CD4-positive, alpha-beta memory T cell (primary cell): ENCODE measurements at places on chromosomes 2 and 18. TPM values are rescaled to one million over a fixed set of nuclear protein-coding genes. Genes with fewer than 3 reads are reported as not detected.

GRCh38 chr2:85806358-85807118 is 52.7 kb downstream of the ATOH8 start:
- no peaks in the 10 kb centered on the region for H3K36me3 ChIP-seq
- DNase-seq, result no peak
- no peaks in the 10 kb centered on the region for H3K27me3 ChIP-seq
- H3K4me1 ChIP-seq, result peaks cover 8% of the 10 kb centered on the region
- no peak overlapping the region for H3K27ac ChIP-seq

DNA sequence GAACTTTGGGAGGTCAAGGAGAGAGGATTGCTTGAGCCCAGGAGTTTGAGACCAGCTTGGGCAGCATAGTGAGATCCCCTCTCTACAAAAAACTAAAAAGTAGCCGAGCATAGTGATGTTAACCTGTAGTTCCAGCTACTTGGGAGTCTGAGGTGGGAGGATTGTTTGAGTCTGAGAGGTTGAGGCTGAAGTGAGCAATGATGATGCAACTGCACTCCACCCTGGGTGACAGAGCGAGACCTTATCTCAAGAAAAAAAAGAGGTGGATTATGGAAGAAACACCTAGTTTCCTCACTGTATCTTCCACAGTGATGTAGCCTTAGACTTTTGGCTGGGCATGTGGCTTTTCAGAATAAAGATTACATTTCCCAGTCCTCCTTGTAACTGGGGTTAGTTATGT is 237.2 kb upstream of the SPRED2 start:
- no peak for DNase-seq
- H3K4me1 ChIP-seq, result no peaks in the 10 kb centered on the region
- H3K27ac ChIP-seq, result no peak overlapping the region
- H3K4me3 ChIP-seq, result no peak overlapping the region

The LINC00305 gene
- total RNA-seq, result not detected

The FN1 gene
- total RNA-seq, result not detected

- no peaks in the 10 kb centered on the region for H3K36me3 ChIP-seq
- H3K4me1 ChIP-seq, result no peaks in the 10 kb centered on the region
- no peak overlapping the region for H3K27ac ChIP-seq
- no peak for DNase-seq
- H3K27me3 ChIP-seq, result no peaks in the 10 kb centered on the region
- no peak overlapping the region for H3K4me3 ChIP-seq
Observed at GRCh38 chr2:142937347-142937746, 59.9 kb downstream of the KYNU start.

The NXPH2 gene
- total RNA-seq, result not detected

DNA sequence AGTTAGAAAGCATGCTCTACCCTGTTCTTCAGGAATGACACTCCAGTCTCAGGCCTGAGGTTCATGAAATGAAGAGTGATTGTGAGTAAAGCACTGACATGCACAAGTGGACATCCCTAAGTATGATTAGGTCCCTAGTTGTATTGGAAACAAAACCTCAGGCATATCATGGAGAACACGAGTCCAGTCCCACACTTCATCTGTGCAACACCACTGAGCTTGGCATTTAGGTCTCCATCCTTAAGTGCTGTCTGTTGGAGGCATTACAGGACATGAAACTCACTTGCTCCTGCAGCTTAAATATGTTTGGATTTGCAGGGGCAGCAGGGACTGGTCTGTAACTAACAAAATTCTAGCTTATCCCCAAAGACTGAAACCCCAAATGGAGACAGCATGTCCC is 250.3 kb upstream of the KLHL29 start:
- no peaks in the 10 kb centered on the region for H3K27me3 ChIP-seq
- no peaks in the 10 kb centered on the region for H3K36me3 ChIP-seq
- no peaks in the 10 kb centered on the region for H3K4me1 ChIP-seq
- H3K27ac ChIP-seq, result no peak overlapping the region
- no peak overlapping the region for H3K4me3 ChIP-seq

- no peaks in the 10 kb centered on the region for H3K27me3 ChIP-seq
- H3K36me3 ChIP-seq, result no peaks in the 10 kb centered on the region
- H3K4me3 ChIP-seq, result no peak overlapping the region
- H3K4me1 ChIP-seq, result peaks cover 6% of the 10 kb centered on the region
Observed at GRCh38 chr2:96112501-96113366, 3.6 kb downstream of the ADRA2B start.

- DNase-seq, result no peak
- H3K27ac ChIP-seq, result no peak overlapping the region
- H3K27me3 ChIP-seq, result peaks cover 30% of the 10 kb centered on the region
- peaks cover 10% of the 10 kb centered on the region for H3K4me1 ChIP-seq
- no peak overlapping the region for H3K4me3 ChIP-seq
- no peaks in the 10 kb centered on the region for H3K36me3 ChIP-seq
Observed at GRCh38 chr2:20672201-20672951, 5.4 kb downstream of the GDF7 start.

GRCh38 chr2:224208007-224208406 is 168.9 kb upstream of the SERPINE2 start:
- H3K27ac ChIP-seq, result no peak overlapping the region
- no peaks in the 10 kb centered on the region for H3K36me3 ChIP-seq
- no peaks in the 10 kb centered on the region for H3K27me3 ChIP-seq
- DNase-seq, result no peak

GRCh38 chr2:16520891-16521290 is 144.7 kb downstream of the CYRIA start:
- no peaks in the 10 kb centered on the region for H3K27me3 ChIP-seq
- H3K4me1 ChIP-seq, result no peaks in the 10 kb centered on the region
- H3K4me3 ChIP-seq, result no peak overlapping the region

The ELOA2 gene
- not detected for total RNA-seq

GRCh38 chr18:45073556-45073955 is 392.9 kb downstream of the SETBP1 start:
- no peaks in the 10 kb centered on the region for H3K36me3 ChIP-seq
- DNase-seq, result no peak
- no peak overlapping the region for H3K27ac ChIP-seq

- H3K4me3 ChIP-seq, result no peak overlapping the region
- no peaks in the 10 kb centered on the region for H3K36me3 ChIP-seq
- H3K27me3 ChIP-seq, result no peaks in the 10 kb centered on the region
- no peak for DNase-seq
Observed at GRCh38 chr2:39403311-39403710, 33.8 kb downstream of the MAP4K3 start.

- no peaks in the 10 kb centered on the region for H3K27me3 ChIP-seq
- DNase-seq, result no peak
- H3K4me3 ChIP-seq, result no peak overlapping the region
- H3K36me3 ChIP-seq, result no peaks in the 10 kb centered on the region
- no peaks in the 10 kb centered on the region for H3K4me1 ChIP-seq
- no peak overlapping the region for H3K27ac ChIP-seq
Observed at GRCh38 chr2:171271971-171272436, 111.3 kb upstream of the TLK1 start.

DNA sequence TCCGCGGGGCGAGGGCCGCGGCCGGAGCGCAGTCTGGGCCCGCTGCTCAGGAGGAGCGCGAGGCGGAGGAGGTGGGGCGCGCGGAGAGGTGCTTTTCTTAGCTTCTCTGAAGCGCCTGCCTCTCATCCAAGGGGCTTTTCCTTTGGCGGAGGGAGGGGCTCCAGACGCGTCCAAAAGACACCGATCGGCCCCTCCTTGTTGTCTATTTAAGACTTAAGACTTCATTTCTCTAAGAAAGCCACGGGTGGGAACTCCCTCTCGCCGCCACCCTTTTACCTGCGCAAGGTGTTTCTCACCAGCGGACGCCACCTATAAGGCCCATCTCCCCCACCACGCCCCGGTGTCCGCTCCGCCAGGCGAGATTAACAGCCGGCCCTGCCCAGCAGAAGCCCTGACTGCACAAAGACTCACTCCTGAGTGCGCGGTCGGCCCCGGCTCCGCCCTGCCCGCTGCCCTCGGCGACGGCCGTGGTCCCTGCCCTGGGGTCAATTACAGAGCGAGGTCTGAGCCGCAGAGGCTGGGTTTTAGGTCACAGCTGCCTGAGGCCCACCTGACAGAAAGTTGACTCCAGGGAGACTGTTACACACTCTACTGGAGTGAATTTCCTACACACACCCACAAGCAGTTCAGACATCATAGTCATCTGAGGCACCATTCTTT is at the start of gene DSC2:
Gene DSC2 (minus strand): TSS at position 397 of the 660 bp plus-strand sequence. CDS start 450 bp downstream, outside the sequence.
- H3K4me3 ChIP-seq, result no peak within 1 kb of the TSS
- no peaks in the 10 kb centered on the region for H3K36me3 ChIP-seq
- H3K27ac ChIP-seq, result no peak within 1 kb of the TSS
- no peaks in the 10 kb centered on the region for H3K27me3 ChIP-seq

The CNTNAP5 gene
- not detected for total RNA-seq

- H3K27me3 ChIP-seq, result no peaks in the 10 kb centered on the region
- no peak overlapping the region for H3K4me3 ChIP-seq
- no peak overlapping the region for H3K27ac ChIP-seq
- DNase-seq, result no peak
Observed at GRCh38 chr2:181862583-181863281, 28.8 kb upstream of the ITPRID2 start.

- no peak overlapping the region for H3K4me3 ChIP-seq
- H3K27me3 ChIP-seq, result no peaks in the 10 kb centered on the region
- DNase-seq, result no peak
- H3K4me1 ChIP-seq, result peaks cover 7% of the 10 kb centered on the region
Observed at GRCh38 chr2:170968205-170969003, 39.4 kb downstream of the GORASP2 start.

- no peaks in the 10 kb centered on the region for H3K4me1 ChIP-seq
- H3K27me3 ChIP-seq, result no peaks in the 10 kb centered on the region
- no peaks in the 10 kb centered on the region for H3K36me3 ChIP-seq
- DNase-seq, result no peak
Observed at GRCh38 chr18:7817575-7818230, 250.6 kb downstream of the PTPRM start.

The UBXN4 gene
- total RNA-seq, result 116 TPM

DNA sequence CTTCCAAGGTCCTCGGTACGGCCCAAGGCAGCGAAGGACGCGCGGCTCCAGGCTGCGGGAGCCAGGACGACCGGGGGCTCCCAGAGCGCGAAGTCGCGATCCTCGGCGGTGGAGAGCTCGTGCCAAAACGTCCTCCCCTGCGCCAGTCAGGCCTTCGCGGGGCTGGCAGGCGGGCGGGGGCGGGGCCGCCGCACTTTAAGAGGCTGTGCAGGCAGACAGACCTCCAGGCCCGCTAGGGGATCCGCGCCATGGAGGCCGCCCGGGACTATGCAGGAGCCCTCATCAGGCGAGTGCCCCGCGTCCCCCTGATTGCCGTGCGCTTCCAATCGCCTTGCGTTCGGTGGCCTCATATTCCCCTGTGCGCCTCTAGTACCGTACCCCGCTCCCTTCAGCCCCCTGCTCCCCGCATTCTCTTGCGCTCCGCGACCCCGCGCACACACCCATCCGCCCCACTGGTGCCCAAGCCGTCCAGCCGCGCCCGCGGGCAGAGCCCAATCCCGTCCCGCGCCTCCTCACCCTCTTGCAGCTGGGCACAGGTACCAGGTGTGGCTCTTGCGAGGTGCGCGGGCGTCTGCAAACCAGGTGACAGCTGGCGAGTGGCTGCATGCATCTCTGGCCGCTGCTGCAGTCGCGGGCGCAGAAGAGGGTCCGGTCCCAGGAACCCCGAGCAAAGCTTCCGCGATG is at the start of gene CIDEA:
Gene CIDEA (plus strand): TSS at position 226 of the 684 bp plus-strand sequence. CDS start 23 bp downstream, at position 249.
- no peaks in the 10 kb centered on the region for H3K4me1 ChIP-seq
- H3K4me3 ChIP-seq, result no peak within 1 kb of the TSS
- no peaks in the 10 kb centered on the region for H3K27me3 ChIP-seq
- DNase-seq, result no peak
- no peak within 1 kb of the TSS for H3K27ac ChIP-seq
- no peaks in the 10 kb centered on the region for H3K36me3 ChIP-seq

DNA sequence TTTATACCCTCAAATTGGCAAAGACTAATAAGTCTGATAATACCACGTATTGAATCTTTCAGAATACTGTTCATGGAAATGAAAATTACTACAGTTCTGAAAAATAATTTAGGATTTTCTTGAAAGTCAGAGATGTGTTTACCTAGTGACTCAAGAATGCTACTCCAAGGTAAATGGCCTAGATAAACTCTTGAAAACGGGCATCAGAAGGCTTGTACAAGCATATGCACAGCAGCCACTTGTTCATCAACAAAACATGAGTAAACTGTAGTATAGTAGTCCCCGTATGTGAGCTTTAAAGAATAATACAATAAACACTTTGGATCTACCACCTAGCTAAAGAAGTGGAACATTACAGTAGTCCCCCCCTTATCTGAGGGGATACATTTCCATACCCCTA is 157.5 kb downstream of the THADA start:
- DNase-seq, result no peak
- H3K36me3 ChIP-seq, result no peaks in the 10 kb centered on the region
- no peak overlapping the region for H3K4me3 ChIP-seq
- no peaks in the 10 kb centered on the region for H3K27me3 ChIP-seq
- no peaks in the 10 kb centered on the region for H3K4me1 ChIP-seq

- no peak for DNase-seq
- no peak overlapping the region for H3K4me3 ChIP-seq
- H3K4me1 ChIP-seq, result no peaks in the 10 kb centered on the region
- H3K27me3 ChIP-seq, result no peaks in the 10 kb centered on the region
Observed at GRCh38 chr2:226064932-226065570, 665.5 kb downstream of the NYAP2 start.

GRCh38 chr2:175805442-175806124 is 196.5 kb downstream of the LNPK start:
- H3K36me3 ChIP-seq, result no peaks in the 10 kb centered on the region
- no peaks in the 10 kb centered on the region for H3K4me1 ChIP-seq
- no peak overlapping the region for H3K27ac ChIP-seq
- H3K27me3 ChIP-seq, result no peaks in the 10 kb centered on the region
- no peak for DNase-seq

- no peaks in the 10 kb centered on the region for H3K27me3 ChIP-seq
- no peak overlapping the region for H3K4me3 ChIP-seq
- no peaks in the 10 kb centered on the region for H3K36me3 ChIP-seq
Observed at GRCh38 chr2:23221236-23221635, 163.7 kb upstream of the KLHL29 start.

- H3K27me3 ChIP-seq, result no peaks in the 10 kb centered on the region
- H3K36me3 ChIP-seq, result no peaks in the 10 kb centered on the region
- H3K4me3 ChIP-seq, result no peak overlapping the region
- DNase-seq, result no peak
- no peak overlapping the region for H3K27ac ChIP-seq
Observed at GRCh38 chr18:59123588-59124369, 15.9 kb upstream of the SEC11C start.

The SRD5A2 gene
- total RNA-seq, result not detected

The NUP35 gene
- total RNA-seq, result 15.9 TPM

DNA sequence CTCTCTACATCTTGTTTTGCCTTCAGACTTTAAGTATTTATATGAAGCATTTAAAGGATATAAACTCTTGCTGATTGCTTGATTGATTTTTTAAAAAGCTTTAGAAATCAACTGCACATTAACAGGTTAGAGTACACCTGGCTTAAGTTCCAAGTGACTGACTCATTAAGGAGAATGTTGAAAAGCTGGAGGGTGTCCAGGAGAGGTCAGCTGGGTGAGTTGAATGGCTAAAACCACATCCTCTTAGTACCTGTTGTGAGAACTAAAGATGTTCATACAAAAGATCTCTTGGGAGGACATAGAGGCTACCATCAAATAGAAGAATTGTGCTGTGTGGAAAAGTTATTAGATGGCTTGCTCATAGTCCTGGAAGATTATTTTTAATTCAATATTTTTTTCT is 206.8 kb downstream of the TXNL1 start:
- DNase-seq, result no peak
- no peaks in the 10 kb centered on the region for H3K27me3 ChIP-seq
- no peak overlapping the region for H3K4me3 ChIP-seq
- no peak overlapping the region for H3K27ac ChIP-seq
- no peaks in the 10 kb centered on the region for H3K36me3 ChIP-seq

GRCh38 chr2:217394510-217395351 is 534.9 kb upstream of the TNP1 start:
- no peak overlapping the region for H3K27ac ChIP-seq
- H3K27me3 ChIP-seq, result no peaks in the 10 kb centered on the region
- no peaks in the 10 kb centered on the region for H3K36me3 ChIP-seq
- H3K4me3 ChIP-seq, result no peak overlapping the region
- no peak for DNase-seq
- peaks cover 9% of the 10 kb centered on the region for H3K4me1 ChIP-seq

The PTPN4 gene
- 83.1 TPM for total RNA-seq

The DSEL gene
- 1.3 TPM for total RNA-seq
